NCI-H187 treated with DMSO at 0.1 percent for 48 hours (cell line): ENCODE measurements at places on chromosomes 6 and 20.
A peak's percentile ranks its signal among the peaks of the same experiment; 100 is the strongest.

GRCh38 chr6:34926655-34927054, 37.6 kb downstream of the ANKS1A start:
- DNase-seq, result no peak

DNA sequence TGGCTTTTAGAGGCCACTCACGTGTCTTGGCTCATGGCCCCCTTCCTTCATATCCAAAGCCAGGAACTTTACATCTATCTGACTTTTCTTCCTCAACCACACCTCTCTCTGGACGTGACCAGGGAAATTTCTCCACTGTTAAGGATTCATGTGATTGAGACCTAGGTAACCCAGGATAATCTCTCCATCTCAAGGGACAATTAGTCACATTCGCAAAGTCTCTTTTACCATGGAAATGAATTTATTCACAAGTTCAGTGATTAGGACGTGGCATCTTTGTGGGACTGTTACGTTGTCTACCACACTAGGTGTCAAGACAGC, 227.5 kb upstream of the RAB32 start:
- DNase-seq, result no peak

DNA sequence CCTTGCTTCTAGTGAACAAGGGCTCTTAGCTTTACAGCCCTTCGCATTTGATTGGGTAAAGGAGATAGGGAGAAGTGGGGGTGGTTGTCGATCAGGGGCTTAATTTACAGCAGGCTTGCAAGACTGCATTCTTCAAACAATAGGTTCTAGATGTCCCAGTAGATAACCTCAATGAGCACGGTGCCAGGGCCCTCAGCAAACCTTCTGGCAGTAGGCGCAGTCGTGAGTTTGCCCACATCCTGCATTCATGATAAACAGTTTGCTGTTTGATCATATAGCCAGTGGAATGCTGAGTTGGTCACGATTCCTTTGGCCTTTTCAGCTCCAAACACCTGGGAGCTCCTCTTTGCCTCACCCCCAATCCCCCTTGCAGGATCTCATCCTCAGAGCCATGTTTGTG, 27.5 kb downstream of the SUN5 start:
- no peak for DNase-seq

DNA sequence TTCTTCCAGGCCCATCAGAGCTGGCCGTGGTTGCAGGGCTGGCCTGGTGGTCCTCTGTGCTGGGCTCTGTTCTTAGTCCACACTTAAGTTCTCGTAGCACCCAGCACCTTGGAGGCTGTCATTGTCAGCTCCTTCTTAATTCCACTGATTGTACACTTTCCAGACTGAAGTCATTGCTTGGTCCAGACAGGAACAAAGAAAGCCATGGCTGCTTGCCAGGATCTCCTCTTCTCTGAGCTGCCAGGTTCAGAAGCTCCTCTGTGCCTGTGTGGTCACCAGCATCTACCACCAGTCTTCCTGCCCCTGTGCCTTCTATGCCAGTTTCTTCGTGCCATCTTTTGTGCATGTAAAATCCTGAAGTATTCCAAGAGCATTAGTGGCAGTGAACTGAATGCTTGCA, 39.5 kb upstream of the PCMTD2 start:
- DNase-seq, result no peak

DNA sequence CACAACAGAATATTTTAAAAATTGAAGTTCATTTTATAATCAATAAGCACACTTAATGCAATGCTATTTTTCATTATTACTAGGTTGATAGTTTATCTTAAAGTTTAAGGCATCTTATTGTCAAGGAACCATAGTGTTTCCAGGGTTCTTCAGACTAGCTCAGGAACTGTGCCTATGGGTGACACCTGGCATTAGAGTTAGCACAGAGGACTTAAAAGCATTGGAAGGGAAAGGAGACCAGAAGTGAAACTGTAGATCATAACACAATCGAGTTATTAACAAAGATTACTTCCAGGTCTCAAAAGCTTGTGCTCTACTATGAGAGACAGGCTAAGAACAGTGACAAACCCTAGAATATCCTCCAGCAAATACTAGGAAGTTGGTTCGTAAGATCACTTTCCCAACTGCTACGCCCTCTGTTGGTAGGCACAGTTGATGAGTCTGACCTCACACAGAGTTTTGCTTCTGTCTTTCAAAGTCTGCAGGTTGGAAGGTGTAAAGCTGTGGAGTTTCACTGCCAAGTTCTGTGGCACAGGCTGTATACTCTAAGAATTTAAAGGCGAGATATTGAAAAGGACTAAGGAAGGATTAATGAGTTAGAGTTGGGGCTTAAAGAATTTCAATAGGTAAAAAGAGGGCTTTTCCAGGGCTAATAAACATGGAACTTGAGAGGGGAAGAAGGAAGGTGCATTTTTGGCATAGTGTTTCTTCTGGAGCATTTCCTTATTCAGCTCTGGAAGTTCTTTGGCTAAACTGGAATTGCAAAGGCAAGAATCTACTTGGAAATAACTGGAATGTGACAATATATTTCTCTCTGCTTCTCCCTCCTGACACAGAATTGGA, 531.3 kb upstream of the JAG1 start:
- peak; percentile 28 for DNase-seq

DNA sequence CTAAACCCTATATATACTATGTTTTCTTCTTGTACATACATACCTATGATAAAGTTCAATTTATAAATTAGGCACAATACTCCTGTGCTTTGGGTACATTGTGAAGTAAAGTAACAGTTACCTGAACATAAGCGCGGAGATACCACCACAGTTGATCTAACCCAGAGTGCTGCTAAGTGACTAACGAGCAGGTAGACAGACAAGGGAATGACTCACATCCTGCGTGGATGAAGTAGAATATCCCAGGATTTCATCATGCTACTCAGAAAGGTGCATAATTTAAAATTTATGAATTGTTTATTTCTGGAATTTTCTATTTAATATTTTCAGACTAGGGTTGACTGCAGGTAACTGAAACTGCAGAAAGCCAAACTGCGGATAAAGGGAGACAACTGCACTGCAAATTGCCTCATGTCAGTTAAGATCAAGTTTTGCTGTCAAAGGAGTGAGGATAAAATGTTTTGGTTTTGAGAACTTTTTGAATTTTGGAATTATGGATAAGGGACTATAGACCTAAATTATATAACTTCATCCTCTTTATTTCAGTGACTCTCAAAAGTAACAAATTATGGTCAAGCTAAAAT, 14.4 kb downstream of the MKKS start:
- no peak for DNase-seq

DNA sequence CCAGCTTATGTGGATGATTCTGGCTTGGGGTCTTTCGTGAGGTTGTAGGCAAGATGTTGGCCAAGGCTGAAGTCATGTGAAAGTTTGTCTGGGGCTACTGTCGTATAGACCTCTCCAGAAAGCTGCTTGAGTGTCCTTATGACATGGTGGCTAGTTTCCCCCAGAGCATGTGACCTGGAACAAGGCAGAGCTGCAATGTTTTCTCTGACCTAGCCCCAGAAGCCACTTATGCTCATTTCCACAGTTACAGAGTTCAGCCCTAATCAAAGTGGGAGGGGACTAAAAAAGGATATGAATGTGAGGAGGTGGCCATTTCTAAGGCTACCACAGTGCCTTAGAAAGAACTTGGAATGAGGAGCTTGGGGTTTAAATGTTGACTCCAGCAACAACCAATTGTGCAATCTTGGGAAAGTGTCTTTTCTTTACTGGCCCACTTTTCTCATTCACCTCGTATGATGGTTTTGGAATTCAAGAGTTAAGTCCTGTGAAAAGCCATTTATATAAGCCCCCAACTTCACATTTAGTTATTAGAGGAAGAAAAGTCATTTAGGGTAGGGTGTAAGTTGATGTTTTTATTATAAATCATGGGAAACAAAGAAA, 5.9 kb upstream of the ASXL1 start:
- no peak for DNase-seq

GRCh38 chr20:46307999-46308257, 370 bp downstream of the CDH22 start:
- DNase-seq, result no peak

DNA sequence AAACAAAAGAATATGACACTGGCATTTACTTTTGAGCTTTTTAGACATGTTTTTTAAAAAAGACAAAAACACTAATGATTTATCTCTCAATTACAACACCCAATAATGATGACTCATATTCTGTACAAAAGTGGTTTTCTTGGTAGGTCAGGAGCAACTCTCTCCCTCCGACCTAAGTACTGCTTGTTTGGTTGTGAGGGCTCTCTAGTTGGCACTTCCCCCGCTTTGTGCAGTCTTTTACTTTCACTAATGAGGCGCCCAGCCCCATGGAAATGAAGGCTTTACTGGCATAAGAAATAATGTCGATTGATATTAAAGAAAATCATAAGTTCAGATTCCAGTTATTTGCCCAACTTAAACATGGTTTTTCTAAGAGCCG, 1.3 kb downstream of the KPNA5 start:
- DNase-seq, result no peak

GRCh38 chr6:52887910-52888524, 21.5 kb downstream of the GSTA3 start:
- no peak for DNase-seq

GRCh38 chr6:139882977-139883728, 508.7 kb upstream of the CITED2 start:
- DNase-seq, result no peak

- no peak for DNase-seq
Observed at GRCh38 chr20:59845472-59845871, 88.0 kb downstream of the SYCP2 start.

DNA sequence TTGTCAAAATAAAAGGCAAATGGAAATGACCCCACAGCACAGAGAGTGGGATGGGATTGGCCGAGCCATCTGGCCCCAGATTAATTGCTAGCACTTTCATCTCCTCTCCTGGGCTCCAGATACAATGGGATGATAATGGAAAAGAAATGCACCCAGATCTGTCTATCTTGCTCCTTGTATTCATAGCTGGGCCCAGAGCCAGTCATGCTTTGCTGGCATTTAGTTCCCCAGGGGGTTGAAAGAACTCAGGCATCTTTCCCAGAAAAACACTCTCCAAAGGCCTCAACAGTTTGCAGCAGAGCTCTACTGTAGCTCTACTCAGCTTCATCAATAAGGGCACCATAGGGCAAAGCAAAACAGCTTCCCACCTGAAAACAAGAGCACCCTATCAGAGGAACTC, 116.0 kb upstream of the FOXA2 start:
- DNase-seq, result no peak

- no peak for DNase-seq
Observed at GRCh38 chr6:137092018-137092417, 47.3 kb upstream of the IL20RA start.

- DNase-seq, result no peak
Observed at GRCh38 chr6:69294407-69294806, 502.4 kb downstream of the LMBRD1 start.

GRCh38 chr6:57207872-57208271, 14.2 kb downstream of the RAB23 start:
- DNase-seq, result no peak

DNA sequence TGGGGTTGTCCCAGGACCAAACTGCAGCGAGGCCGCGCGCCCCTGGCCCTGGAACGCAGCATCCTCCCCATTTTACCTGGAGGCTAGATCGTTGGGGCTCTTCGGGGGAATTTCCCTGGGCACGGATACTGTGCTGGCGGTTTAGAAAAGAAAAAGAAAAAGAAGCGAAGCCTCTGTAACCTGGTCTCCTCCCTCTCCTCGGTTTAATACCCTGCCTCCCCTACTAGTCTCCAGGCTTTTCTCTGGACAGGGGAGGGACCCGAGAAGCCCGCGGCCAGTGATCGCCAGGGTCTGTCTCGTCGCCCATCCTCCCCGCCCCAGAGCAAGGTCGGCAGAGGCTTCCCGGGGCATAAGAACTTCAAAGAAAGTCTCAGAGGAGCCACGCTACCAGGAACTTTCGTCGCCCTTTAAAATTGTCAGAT, 6.1 kb upstream of the LAMP5 start:
- no peak for DNase-seq

DNA sequence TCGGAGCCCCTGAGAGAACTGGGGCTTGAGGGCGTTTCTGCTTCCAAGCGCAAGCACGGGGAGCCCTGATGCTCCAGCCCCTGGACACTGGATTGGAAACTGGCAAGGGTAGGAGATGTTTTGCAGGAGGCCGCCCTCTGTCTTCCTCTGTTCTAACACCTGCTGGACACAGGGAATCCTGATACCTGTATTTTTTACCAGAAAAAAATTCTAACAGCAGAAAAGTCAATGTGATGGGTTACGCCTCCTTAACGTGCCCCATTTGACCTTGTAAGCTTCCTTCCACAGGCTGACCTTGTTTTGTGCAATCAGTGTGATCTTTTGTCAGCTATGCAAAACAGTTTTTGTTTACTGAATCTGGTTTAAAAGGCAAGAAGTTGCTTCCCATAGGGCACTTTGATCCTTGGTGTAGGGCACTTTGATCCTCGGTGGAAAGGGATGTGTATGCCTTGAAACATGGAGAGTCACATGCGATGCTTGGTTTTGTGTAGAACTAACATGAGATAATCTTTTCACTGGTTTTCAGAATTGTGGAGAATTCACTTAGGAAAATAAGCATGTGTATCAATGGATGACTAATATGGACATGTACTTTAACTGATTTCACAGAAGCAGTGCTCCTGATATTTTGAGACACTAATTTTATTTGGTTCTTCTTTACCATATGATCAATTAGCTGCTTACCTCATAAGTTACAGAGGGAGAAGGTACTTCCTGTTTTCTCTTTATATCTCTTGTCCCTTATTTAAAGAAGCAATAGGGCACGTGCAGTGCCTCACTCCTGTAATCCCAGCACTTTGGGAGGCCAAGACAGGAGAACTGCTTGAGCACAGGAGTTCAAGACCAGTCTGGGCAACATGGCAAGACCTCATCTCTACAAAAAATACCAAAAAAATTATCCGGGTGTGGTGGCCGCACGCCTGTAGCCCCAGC, 59.9 kb upstream of the MAP3K4 start:
- no peak for DNase-seq

DNA sequence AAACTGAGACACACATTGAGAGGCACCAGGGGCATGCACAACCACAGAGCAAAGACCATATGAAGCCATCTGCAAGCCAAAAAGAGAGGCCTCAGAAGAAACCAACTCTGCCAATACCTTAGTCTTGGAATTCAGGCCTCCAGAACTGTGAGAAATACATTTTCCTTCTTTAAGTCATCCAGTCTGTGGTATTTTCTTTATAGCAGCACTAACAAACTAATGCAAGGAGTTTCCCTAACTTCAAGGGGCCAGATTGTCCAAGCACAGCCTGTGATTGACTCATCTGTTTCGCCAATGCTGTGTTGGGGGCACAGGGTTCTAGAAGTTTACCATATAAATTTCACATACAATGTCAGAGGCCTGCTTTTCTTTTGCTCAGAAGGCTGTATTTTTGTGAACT, 364.6 kb downstream of the GJA1 start:
- DNase-seq, result no peak
